ENCODE measurements at places on chromosomes 2 and 18. TPM values are rescaled to one million over a fixed set of nuclear protein-coding genes. Genes with fewer than 3 reads are reported as not detected.

Gene GULP1
- total RNA-seq = 49.0 TPM

Gene MEP1B
- not detected for total RNA-seq

Gene RBMS1
- 22.0 TPM for total RNA-seq

Gene CDH19
- 15.8 TPM for total RNA-seq

Gene PTGR3
- total RNA-seq = 12.8 TPM

Gene CCDC178
- total RNA-seq = not detected

Gene GLB1L
- 10.8 TPM for total RNA-seq

Gene SLC11A1
- total RNA-seq = 0.16 TPM

Gene ROCK2
- 56.9 TPM for total RNA-seq

Gene FSIP2
- total RNA-seq = 0.11 TPM

Gene C1QL2
- not detected for total RNA-seq

Gene EFHD1
- not detected for total RNA-seq

Gene GPR39
- total RNA-seq = 4.0 TPM

Gene LOXL3
- total RNA-seq = 158 TPM

Gene SKOR2
- not detected for total RNA-seq

Gene ZNG1B
- total RNA-seq = 26.6 TPM

Gene NAT8
- total RNA-seq = not detected

Gene G6PC2
- not detected for total RNA-seq

Gene GYPC
- 94.1 TPM for total RNA-seq

Gene SLC66A3
- 5.7 TPM for total RNA-seq

Gene TEX261
- total RNA-seq = 26.9 TPM

Gene COX5B
- 601 TPM for total RNA-seq

Gene EPB41L3
- 5.2 TPM for total RNA-seq

Gene MC5R
- 0.32 TPM for total RNA-seq

Gene VWC2L
- not detected for total RNA-seq

Gene SCN3A
- not detected for total RNA-seq

Gene CXCR2
- not detected for total RNA-seq

Gene ZNF385B
- total RNA-seq = not detected

Gene PPP4R1
- 17.5 TPM for total RNA-seq

Gene PMAIP1
- total RNA-seq = 61.3 TPM

Gene ITPRIPL1
- total RNA-seq = 11.2 TPM

Gene SERPINB13
- total RNA-seq = not detected

Gene REG3A
- not detected for total RNA-seq

Gene MAP2
- 2.9 TPM for total RNA-seq

Gene PLEK
- total RNA-seq = not detected

Gene GCA
- total RNA-seq = 3.7 TPM

Gene C2orf72
- total RNA-seq = 0.40 TPM

Gene POTEJ
- total RNA-seq = 0.03 TPM

Gene ALPG
- not detected for total RNA-seq

Gene IL36G
- total RNA-seq = not detected

Gene LIMS4
- 0.19 TPM for total RNA-seq

Gene SLC19A3
- total RNA-seq = 1.1 TPM

Gene PLB1
- total RNA-seq = 0.58 TPM

Gene UBXN2A
- 14.9 TPM for total RNA-seq

Gene DPP4
- 0.05 TPM for total RNA-seq
